ENCODE measurements at places on chromosomes 12 and 14.
A peak's percentile ranks its signal among the peaks of the same experiment; 100 is the strongest.

GRCh38 chr14:53209370-53209769 lies 56.2 kb upstream of the DDHD1 start:
- DNase-seq: peak; percentile 51

DNA sequence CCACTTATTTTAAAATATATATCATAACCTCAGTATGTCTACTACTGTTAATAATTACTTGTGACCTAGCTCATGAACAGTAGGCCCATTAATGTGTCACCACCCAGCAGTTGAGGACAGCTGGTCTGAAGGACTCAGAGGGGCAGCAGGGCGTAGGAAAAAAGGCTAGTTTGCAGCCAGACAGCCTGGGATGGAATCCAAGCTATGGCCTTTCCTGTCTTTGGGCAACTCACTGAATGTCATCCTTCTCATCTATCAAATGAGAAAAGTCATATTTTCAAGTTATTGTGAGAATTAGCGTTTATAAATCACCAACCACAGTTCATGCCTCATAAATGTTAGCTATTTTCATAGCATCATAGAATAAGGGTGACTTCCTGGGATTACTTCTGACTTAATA lies 12.3 kb downstream of the DENND5B start:
- DNase-seq: peak; percentile 20

GRCh38 chr12:64745980-64746379 lies 13.2 kb downstream of the GNS start:
- DNase-seq: no peak

DNA sequence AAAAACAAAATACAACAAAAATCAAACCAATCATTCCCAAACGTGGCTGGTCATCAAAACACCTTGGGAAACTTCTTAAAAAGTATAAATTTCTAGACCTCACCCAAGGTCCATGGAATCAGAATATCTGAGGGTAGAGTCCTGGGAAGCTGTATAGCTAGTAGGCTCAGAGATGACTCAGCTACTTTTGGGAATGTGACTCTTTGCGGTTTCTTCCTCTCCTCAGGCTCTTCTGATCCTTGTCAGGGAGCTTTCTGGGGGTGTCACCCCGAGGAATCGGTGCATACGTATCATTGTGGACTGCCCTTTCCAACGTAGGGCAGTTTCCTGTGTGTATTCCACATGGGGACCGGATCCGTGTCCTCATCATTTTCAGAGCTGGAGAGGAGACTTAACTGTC lies 14.8 kb downstream of the JDP2 start:
- DNase-seq: peak; percentile 74

DNA sequence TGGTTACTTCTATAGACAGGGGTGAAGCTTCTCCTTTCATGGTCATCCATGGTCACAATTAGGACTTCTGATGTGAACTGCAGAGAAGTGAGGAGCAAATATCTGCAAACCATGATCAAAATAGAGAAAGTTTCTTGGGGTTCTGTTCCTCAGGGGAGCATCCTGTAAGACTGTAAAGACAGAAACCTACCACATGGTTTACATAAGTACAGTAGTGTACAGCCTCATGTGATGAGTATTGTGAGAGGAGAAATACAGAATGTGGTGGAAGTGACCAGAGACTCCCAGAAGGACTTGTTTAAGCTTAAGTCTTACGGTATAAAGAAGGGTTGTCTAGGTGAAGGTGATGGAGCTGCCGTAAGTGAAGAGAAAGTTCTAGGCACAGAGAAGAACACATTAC lies 484.7 kb downstream of the LRIG3 start:
- no peak for DNase-seq

GRCh38 chr14:39272918-39273317 lies 39.2 kb downstream of the MIA2 start:
- DNase-seq: no peak

GRCh38 chr12:54998958-54999510 lies 14.5 kb upstream of the TESPA1 start:
- no peak for DNase-seq

GRCh38 chr12:81866081-81866480 lies 106.9 kb upstream of the PPFIA2 start:
- DNase-seq: no peak

DNA sequence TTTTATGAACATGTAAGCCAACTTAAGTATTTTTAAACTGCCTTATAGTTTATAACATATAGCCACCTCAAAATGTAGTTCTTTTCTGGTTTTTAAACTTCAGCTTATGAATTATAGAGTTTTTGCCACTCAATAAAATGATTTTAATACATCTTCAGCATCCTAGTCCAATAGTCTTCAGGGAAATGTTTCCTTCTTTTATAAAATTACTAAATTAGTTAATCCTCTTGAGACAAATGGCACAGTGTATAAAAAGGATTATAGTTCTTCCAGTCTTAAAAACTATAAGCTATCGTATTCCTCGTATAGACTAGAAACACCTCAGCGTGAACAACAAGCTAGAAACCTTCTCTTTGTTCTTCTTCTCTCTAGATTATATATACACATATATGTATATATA lies at the start of gene OR6C74:
TSS of gene OR6C74 (plus strand) at position 301 of the 400 bp plus-strand sequence. CDS start 2,679 bp downstream, outside the sequence.
- DNase-seq: no peak

DNA sequence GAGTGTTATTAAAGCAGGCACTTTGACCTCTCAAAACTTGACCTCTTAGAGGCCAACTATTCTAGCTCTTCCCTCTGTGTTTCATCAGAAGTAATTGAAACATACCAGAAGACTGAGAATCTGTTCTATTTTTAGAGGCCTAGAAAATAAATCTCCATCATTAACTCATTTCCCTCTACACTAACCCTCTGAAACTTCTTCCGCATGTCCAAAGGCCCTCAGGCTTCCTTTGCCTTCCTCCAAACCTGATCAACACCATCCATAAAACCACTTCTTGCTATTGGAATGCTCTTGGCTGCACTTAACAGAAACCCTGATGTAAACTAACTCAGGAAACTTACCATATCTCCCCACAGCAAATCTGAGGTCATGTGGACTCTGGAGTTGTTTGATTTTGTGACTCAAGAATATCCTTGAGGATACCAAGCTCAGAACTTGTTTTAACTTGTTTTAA lies 196.4 kb downstream of the RPAP3 start:
- peak; percentile 87 for DNase-seq

DNA sequence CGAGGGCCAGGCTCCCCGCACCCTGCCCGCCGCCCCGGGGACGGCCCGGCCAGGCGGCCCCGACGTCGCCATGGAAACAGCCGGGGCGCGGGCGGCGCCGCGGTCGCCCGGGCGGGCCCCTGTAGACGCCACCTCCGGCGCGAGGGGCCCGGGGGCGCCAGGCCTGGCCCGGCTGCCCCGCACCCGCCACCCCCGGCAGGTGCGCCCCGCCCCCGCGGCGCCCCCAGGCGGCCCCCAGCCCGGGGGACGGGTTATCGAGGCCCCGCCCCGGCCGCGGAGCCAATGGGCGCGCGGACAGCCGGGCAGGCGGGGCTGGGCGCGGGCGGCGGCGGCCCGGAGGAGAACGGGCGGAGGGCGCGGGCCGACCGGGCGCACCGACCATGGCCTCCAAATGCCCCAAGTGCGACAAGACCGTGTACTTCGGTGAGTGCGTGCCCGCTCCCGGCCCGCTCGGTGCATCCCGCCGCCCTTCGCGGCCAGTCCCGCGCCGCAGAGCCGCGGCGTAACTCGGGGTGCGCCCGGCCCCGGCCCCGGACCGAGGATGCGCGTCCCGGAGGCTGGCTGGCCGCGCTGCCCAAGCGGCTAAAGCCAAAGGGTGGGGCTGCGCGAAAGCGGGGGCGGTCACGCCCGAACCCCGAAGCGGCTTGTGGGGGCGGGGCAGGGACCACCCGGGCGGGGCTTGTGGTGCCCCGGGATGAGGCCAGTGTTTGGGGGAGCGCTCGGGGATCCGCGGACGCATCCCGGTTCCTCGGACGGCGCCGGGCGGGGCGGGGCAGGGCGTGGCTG lies at the start of gene CRIP2:
TSS of gene CRIP2 (plus strand) at position 339 of the 786 bp plus-strand sequence. CDS start at position 381, 42 bp downstream.
- no peak for DNase-seq

DNA sequence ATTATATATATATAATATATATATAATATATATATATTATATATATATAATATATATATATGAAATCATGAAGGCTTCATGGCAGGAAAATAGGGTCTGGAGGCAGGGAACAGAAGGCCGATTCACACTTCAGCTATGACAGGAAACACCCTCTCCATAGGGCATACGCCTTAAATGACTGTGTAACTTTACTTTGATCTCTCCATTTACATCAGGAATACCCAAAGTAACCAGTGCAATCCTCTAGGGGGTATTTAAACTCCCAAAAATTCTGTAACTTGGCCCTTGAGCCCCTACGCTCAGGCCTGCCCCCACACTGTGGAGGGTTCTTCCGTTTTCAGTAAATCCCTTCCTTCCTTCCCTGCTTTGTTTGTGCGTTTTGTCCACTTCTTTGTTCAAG lies 40.4 kb upstream of the PPP2R5C start:
- no peak for DNase-seq

DNA sequence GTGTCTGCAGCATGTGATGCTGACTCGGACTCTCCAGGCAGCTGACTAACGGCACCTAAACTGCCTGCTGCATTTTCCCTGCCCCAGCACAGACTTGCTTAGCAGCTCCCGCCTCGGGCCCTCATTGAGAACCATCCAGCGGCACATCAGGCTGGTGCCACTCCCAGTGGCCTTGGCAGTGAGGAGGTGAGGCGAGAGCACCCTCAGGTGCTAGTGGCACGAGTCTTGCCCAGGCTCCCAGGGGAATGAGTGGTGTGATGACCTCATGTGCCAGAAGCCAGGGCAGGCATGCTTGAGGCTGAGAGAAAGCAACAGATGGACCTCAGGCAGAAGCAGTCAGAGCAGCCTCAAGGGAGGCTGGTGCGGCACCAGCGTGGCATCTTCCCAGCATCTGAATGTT lies 60.2 kb downstream of the PRKCH start:
- DNase-seq: no peak

DNA sequence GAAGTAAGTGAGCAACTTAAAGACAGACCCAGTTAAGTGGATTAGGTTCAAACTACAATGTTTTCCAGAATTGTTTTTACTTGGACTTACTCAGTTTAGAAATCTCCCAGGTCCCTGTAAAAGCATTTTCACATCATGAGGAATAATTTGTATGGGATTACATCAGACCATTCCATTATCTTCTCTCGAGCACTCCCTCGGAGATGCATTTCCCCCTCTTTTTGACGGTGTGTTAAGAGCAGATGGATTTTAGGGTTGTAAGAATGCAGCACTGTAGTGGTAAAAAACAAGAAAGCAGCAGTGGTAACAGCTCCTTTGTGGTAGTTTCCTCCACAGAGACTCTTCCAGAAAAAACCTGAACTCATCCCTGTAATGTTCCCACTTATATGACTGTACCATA lies 488.4 kb downstream of the BCAT1 start:
- DNase-seq: no peak

- DNase-seq: no peak
Measured at GRCh38 chr12:80325167-80325959, 118.7 kb upstream of the PTPRQ start.
